ENCODE measurements at places on chromosomes 2 and 18.

GRCh38 chr2:233481368-233482142 is 85.0 kb downstream of the USP40 start:
- no peak for DNase-seq

DNA sequence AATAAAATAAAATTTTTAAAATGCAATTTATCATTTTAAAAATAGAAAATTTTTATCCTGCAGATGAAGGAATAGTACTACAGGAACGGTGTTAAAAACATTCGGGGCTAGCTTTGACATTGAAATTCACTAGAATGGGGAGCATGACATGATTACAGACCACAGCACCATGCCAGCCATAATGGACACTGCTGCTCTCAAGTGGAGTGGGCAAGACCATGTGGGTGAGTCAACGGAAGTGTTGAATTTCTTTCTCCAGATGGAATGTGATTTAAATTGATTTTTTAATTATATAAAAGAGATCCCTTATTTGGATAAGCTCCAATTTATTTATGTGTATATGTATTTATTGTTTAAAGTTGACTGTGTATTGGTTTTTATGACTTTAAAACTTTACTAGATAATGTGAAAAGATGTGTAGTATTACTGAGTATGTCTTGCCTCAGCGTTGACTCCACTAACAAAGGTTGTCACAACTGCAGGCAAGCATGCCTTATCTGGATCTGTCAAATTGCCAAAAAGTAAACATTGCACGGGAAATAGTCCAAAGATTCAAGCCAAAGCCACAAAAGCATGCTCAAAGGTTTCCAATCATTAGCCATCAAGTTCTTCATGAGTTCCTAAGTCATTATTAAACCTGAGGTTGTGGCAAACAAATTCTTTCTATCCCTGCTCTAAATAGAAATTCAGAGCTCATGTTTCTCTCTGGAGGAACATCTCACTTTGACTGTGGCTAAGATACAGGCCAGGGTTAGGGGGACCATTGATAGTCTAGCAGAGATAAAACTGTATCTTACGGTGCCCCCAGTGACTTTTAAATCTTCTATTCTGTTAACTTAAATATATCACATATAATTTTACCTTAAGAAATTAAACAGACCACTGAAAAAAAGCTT is 536.9 kb downstream of the TMX3 start:
- no peak for DNase-seq

DNA sequence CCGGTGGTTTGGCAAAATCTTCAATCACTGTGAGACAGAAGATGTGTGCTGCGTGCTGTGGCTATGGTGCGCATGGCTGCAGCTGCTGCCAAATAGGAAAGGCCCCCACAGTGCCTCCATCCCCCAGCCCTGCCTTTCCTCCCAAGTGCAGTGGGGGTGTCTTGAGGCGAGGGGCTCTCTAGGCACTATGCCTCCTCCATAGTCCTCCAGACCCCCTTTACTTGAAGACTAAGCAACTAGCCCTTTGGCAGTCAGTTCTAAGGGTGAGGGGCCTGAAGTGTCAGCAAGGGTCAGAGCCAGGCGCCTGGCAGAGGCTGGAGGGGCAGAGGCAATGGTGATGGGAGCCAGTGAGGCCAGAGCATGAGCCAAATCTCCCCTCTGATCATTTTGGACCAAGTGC is 13.6 kb upstream of the TMEM185B start:
- no peak for DNase-seq

GRCh38 chr2:41784496-41784895 is 263.3 kb upstream of the PKDCC start:
- no peak for DNase-seq

DNA sequence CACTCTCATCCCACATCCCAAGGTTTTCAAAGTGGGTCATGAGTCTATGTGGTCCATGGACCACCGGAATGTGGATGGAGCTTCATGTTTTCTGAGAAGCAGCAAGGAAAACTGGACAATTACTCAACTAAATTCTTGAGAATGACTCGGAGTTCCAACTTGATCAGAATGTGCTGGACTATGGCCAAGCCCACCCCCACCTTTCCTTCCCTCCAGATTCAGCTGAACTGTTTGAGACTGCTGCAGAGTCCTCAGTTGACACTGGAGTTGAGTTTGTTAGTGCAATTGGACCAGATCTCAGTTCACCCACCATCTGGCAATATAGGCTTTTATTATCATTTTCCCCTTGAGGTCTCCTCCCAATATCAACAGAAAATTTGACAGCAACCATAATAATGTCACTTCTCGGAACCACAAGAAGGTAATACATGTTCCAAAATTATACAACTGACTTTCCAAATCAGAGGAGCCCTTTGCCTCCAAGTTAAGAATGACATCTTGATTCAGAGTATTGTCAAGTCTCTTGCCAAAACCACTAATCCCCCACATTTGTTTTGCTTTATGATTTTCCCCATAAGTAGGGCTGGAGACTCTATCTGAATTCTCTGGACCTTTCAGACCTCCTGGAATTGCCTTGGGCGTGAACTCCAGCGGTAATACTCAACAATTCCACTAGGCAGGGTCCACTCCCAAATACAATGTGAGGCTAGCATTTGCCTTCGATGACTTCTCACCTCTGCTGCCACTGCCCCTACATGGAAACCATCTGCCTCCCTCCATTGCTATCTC is 8.8 kb downstream of the COL4A4 start:
- DNase-seq = no peak

GRCh38 chr2:241225983-241226382 is 37.5 kb downstream of the ANO7 start:
- DNase-seq = no peak

DNA sequence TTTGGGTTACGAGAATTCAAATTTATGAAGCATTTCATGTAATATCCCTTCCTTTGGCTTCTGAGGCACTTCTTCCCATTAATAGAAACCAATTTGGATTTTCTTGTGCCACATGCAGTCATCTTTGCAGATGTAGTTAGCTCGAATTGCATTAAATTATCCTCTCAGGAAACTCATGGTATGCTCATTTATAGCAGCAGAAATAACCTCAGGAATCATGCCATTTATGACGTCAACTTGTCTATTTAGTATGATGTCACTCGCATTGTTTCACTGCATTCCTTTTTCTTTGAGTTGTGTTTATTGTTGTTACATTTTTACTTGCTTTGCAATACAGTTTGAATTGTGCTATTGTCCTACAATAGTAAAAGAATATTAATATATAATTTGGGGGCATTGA is 163.8 kb downstream of the RBM43 start:
- no peak for DNase-seq

DNA sequence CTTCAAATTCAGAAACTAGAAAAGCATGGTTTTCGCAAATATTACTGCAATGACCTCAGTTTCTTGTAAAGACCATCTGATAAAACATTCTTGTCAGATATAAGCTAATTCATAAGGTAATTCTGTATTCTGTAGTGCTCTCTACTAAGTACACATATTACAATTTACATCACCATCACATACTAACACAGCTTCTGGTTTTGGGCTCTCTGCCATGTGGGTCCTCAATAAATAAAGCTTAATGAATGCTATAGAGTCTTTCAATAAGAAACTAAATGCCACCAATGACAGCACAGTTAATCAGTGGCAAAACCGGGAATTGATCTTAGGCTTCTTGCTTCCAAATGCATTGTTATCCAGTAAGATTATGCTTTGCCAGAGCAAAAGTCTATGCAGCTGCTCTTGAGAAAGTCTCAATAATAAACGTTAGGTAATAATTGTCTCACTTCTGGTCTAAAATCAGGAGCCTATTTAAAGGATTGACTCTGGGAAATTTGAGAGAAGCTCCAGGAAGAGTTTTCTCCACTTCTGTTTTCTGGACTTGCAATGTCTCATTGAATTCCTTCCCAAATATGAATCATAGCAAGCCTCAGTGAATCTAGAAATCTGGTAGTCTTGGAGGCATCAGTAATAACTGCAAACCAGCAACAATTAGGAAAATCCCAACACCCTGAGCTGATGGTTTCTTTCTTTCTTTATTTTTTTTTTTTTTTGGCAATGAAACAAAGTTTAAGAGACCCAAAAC is 67.9 kb upstream of the RAPGEF4 start:
- DNase-seq = no peak

GRCh38 chr2:143828763-143829537 is 691.0 kb downstream of the ZEB2 start:
- no peak for DNase-seq

All from activated CD4-positive, CD25-positive, alpha-beta regulatory T cell (primary cell).